HT1080 (cell line): ENCODE measurements at places on chromosomes 6 and 20. TPM values are rescaled to one million over a fixed set of nuclear protein-coding genes. Genes with fewer than 3 reads are reported as not detected.

The KIF3B gene
- total RNA-seq: 15.1 and 17.1 TPM in 2 replicates

DNA sequence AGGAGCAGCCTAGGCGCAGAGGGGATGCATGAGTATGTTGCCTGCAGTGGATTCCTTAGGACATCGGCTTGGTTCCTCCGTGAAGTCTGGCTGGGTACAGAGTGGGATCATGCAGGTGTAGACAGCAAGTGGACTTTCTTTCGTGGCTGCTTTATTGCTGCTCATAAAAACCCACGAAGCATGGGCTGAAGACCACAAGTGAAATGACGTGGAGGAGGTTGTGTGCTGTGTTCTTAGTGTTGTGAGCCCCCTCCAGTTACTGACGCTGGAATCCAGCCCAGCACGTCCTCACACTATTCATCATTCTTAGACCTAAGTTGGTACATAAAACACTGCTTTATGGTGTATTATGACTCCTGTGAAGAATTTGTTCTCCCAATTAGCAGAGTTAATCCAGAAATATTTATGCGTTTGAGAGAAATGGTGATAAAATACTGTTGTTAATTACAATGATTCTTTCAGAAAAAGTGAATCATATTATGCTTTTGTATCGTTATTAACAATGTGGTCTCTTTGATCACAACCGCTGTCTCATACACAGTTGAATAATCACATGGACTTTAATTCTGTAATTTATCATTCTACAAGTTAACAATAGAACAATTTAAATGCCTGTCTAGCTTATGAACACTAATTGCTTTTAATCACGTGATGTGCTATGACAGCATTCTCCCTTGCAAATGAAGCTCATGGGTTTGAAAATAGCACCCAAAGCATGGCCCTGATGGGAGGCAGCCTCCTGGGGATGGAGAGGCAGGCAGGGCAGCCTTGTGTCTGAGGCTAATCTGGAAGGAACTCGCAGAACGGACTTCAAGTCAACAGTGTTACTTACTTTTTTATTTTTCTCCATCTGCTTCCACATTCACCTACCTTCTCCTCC lies 233.9 kb upstream of the SYNDIG1 start:
- DNase-seq: no peak

GRCh38 chr6:138456401-138456790 lies 42.9 kb downstream of the NHSL1 start:
- no peak for DNase-seq

The PAK5 gene
- not detected in 2 replicates for total RNA-seq

DNA sequence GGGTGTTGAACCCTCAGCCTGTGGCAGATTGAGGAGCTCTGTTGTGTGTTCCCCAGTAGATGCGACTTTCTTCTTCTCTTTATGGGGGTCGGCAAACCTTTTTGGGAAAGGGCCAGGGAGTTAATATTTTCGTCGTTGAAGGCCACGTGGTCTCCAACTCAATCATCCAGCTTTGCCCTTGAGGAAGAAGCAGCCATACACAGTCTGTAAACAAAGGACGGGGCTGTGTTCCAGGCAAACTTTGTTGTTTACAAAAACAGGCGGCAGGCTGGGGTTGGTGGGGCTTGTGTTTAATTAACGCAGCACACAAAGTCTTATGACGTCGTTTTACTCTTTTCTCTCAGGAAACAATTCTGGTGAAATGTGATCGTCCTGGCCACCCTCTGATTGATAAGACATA lies 20.2 kb downstream of the KIF25 start:
- no peak for DNase-seq

DNA sequence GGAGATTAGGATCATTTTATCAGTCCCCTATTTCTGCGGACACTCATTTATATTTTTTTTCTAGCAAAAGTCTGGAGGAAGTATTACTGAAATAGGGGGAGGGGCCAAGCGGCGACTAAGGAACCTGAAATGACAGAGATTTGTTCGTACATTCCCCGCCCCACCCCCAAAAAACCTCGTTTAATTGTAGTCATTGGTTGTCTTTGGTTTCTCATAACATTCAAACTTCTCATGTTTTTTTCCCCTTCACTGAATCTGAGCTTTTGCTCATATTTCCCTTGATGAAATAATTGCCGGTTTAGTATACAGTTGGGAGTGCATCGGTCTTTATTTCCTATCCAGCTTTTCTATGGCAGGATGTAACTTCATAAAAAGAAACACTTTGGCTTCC lies 768 bp upstream of the FYN start:
- peak; percentile 18 for DNase-seq

DNA sequence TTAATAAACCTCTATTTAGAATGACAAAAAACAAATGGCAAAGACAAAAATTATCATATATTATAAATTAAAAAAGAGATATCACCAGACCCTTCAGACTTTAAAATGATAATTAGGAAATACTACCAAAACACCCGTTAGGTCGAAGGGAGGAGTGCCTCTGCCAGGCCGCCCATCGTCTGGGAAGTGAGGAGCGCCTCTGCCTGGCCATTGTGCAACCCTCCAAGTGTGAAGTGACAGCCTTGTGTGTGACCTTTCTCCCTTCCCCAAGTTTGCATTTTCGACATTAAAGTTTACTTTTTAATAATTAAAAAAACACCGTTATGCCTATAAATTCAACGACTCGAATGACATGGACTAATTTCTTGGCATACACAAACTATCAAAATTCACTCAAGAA lies 64.5 kb upstream of the TASP1 start:
- no peak for DNase-seq

The LRRC73 gene
- total RNA-seq: 0.07 and 0.77 TPM in 2 replicates

DNA sequence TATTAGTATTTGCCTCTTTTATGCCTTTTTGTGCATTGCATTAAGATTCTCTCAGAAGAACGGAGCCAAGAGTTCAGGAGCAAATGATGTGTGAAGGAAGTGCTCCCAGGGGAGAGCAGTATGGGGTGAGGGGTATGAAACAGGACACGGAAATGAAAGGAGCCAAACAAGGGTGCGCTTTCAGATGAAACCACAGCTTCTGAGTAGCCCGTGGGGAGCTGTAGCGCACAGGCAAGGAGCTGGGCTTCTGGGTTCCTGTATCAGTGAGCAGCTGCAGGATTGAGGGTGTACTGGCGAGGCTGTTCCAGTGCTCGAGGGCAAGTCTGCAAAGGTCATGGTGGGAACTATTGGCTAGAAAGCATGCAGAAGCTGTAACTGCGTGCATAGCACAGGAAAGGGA lies 25.4 kb downstream of the ANKEF1 start:
- DNase-seq: no peak

The LRRC1 gene
- 4.7 and 6.1 TPM in 2 replicates for total RNA-seq

- no peak for DNase-seq
Measured at GRCh38 chr6:70725817-70726415, 58.2 kb downstream of the SMAP1 start.
